GM13977 (cell line): ENCODE measurements at places on chromosomes 5 and 9.

- no peak for DNase-seq
These were observed 10.4 kb downstream of the CCL28 start for GRCh38 chr5:43401827-43402226.

- no peak for DNase-seq
These were observed 616 bp downstream of the RNF130 start for GRCh38 chr5:180070756-180071530.

DNA sequence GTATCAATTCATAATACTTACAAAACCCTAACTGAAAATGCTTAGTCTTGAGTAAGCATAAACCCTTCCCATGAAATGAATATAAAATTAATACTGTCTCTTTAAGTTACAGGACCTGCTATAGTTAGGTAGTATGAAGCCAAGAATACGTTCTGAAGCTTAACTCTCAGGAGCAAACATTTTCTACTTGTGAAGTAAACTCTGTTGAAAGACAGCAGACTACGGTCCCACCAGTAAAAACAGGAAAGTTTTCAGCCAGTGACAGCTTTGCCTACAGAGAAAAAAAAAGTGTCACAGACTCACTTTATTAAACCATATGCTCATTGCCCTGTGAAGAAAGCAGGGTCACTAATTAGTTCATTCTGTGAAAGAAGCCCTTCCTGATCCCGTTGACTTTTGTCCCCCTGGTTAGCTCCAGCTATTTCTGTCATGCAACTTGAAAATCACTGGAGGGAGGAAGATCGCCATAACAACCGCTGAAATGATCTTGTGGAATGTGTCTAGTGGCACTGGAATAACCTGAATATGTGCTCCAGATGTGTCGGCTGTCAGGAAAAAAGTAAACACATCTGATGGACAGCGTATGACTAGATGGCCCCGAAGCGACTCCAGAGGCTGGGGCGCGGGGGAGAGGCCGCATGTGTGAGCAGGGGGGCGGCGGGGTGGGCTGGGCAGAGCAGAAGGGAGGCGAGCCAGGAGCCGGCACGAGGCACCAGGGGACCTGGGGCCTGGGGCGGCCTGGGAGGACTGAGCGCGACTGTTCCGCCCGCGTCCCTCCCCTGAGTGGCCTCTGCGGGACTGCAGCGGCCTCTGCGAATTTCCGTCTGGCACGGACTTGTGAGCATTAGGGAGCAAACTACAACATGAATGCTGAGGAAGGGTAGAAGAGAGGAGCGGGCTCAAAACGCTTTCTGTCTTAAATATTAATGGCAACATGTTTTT lies 41.9 kb downstream of the BNC2 start:
- DNase-seq: no peak

DNA sequence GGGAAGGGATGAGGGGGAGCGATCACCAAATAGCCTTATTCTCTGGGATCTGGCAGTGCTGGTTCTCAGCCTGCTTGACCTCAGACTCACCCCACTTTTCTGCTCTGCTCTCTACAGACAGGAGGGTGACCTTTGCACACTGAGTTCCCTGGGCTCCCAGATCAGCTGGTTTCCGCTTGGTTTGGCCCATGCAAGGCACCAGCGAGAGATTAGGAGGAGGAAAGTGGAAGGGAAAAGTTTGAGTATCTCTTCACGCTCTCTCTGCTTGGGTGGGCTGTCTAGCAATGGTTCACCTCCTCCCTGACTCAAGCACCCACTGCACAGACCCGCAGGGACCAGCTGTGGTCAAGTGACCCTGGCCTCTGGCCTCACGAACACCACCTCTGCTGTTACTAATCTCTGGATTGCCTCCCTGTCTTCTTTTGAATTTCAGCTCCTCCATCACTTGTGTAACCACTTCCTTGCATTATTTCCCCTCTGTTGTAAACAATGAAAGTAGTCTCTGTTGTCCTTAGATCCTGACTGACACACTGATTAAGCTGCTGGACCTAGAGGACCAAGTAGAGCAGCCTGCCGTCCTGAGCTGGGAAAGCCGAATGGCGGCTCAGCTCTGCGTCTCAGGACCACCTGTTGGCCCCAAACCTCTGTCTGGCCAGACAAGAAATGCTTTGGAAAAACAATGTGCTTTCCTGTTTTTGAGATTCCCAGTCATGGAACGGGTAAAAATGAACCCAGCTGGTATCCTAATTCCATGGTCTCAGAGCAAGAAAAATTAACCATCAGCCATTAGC lies 186.6 kb downstream of the CRB2 start:
- DNase-seq: no peak

DNA sequence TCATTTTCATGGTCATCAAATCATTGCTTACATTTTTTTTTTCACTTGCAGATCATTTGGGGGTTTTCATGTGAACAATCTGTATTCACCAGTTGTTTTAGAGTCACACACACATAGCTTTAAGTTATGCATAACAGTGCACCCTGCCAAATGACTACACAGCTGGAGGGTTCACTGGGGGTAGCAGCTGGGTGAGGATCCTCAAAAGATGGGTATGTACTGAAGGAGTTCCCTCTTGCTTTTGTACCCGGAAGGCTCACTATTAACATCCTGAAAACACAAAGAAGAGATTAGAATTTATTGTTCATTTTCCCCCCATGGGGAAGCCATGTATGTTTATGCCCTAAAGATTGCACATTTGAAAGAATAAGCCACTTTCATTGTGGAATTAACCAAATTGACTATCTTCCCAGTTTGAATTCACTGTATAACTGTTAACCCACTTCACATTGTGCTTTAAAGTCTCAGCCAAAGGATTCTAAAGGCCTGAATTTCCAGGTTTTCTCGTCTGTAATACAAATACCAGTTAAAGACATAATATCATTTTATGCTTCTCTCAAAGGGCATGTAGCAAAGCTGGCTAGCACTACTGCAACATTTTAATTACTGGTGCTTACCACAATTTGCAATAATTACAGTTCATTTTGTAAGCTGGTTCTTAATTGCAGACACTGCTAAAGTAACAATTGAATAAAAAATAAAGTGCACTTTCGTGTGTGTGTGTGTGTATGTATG lies 466.4 kb upstream of the MEF2C start:
- no peak for DNase-seq
